ENCODE measurements at places on chromosomes 7 and 10.

- DNase-seq, result no peak
These were observed 119.3 kb downstream of the CALN1 start for GRCh38 chr7:72292794-72293193.

DNA sequence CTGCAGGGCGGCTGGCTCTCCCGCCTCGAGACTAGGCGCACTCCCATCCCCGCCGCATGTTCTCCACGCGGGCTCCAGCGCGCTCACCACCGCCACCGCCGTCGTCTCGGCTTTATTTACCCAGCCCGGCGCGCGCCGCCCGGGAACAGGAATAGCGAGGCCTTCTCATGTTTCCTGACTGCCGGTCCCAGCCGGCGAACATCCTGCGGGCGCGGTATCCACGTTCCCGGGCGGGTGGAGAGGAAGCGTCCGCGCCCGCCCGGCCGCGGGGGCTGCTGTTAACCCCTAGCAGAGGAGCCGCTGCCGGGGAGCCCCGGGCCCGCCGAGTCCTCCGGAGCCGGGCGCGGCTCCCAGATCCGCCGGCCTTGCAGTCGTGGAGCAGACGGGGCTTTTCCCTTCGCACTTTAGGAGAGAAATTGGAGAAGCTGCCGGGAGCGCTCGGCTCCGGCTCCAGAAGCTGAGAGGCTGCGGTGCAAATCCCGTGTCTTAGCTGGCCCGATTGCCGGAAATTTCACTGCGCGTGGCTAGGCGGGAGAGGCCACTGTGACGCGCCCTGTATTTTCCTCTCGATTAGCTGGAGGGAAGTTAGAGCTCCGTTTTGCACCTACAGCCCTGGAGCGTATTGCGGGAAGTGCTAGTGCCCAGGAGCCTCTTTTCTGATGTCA lies at the start of gene MKX:
Gene MKX, minus strand, starts transcription at position 88 of the 665 bp plus-strand sequence. CDS start 2,404 bp downstream, outside the sequence.
- DNase-seq, result no peak

GRCh38 chr10:33248638-33249037 lies 85.8 kb downstream of the NRP1 start:
- no peak for DNase-seq

GRCh38 chr10:82194419-82194818 lies 319.4 kb downstream of the NRG3 start:
- DNase-seq, result no peak

- DNase-seq, result no peak
These were observed 28.6 kb upstream of the DLG5 start for GRCh38 chr10:77955136-77955535.

DNA sequence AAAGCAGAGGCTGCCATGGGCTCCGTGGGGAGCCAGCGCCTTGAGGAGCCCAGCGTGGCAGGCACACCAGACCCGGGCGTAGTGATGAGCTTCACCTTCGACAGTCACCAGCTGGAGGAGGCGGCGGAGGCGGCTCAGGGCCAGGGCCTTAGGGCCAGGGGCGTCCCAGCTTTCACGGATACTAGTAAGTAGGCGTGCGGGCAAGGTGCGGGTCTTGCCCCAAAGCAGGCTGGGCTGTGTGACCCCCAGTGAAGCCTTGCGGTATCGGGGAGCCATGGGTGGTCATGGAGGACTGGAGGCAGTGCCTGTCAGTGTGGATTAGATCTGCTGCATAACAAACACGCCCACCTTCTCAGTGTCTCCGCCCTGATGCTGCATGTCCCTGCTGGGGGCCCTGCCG lies 5.1 kb downstream of the SLC29A4 start:
- DNase-seq, result no peak

DNA sequence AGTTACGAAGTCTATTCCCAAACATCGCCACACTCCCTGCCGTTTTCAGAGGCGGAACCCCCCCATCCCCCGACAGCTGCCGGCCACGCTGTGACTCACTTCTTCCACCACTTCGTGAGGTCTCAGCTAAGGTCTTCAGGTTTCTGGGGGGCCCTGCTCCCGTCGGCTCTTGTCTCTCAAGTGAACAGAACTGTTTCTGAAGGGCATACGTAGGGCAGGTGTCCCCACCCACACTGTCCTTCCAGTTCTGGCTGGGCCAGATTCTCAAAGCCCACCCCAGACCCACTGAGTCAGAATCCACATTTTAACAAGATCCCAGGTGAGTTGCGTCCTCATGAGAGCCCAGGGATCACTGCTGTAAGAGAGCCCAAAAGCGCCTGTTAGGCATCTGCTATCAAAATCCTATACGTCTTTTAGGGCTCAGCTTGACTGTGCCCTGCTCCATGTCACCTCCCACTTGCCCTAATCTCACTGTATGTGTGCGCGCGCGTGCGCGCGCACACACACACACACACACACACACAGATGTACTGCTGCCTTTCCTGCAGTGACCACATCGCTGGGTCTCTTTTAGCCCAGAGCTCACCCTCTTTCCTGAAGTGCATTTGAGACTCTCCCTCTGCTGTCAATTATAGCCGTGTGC lies 78.8 kb downstream of the PROSER2 start:
- no peak for DNase-seq

DNA sequence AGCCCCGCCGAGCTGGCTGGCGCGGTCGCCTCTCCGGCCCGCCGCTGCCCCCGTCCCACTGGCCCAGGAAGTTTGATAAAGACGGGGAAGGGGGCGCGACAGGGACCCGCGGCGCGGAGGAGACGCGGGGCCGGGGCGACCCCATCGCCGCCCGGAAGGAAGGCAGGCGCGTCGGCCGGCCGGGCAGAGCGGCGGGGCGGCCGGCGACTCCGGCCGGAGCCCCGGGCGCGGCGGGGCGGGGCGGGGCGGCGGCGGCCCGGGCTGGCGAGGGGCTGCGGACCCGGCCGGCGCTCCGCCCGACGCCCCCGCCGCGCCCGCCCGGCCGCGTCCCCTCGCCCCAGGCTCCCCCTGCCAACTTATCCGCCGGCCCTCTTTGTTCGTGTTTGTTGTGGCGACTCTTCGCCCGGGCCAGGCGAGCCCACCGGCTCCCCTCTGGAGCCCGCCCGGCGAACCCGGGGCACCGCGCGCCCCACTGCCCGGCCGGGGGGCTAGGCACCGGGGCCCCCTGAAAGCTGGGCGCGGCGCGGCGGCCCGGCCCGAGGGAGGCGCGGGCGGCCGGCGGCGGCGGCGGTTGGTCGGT lies 571 bp downstream of the KDM7A start:
- DNase-seq, result no peak

DNA sequence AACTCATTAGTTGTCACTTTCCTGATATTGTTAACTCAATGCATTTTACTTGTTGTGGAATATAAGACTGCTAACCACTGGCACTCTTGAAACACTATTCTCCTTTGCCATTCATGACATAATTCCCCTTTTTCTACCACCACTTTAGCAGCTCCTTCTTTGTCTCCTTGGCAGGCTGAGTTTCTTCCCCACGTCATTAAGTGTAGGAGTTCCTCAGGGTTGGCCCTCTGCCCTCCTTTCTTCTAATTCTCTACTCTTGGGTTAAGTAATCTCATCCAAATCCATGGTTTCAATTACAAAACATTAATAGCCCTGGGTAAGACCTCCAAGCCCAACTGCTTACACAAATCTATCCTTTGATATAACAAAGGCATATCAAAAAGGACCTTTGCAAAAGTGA lies 175.1 kb downstream of the HGF start:
- peak; percentile 72 for DNase-seq

DNA sequence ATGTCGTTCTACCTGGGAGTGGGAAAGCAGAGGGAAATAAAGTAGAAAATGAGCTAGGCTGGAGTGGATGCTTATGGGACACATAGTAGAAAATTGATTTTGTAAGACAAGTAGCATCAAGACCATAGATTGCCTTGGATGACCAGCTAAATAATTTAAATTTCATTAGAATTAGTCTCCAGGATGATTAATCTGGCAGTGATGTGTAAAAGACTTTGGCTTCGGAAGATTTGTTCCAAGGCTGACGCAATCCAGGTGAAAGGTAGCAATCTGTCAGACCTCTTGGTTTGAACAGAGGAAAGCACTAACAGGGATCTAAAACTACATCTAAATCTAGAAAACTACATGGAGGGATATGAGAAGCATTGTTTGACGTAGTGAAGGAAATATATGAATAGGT lies 236.5 kb downstream of the ARL4A start:
- DNase-seq, result peak; percentile 14

GRCh38 chr7:24075426-24075810 lies 208.6 kb upstream of the NPY start:
- DNase-seq, result no peak

DNA sequence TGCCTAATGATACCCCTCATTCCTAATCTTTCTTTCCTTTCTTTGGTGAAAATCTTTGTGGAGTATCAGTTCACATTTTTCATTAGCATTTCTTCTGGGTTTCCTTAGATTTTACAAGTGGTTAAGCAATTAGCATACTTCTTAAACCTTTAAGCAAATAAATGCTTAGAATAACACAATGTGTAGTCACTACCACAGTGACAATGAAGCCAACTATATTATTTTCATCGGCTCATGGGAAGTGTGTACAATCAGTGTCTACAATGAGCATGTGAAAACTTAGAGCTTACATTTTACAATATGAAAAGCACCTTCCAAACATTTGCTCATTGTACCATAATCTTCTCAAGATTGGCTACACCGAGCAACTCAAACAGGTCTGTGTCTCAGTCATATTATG lies 176.2 kb upstream of the PLXNA4 start:
- no peak for DNase-seq

GRCh38 chr7:39353615-39354376 lies 212.4 kb upstream of the YAE1 start:
- no peak for DNase-seq

DNA sequence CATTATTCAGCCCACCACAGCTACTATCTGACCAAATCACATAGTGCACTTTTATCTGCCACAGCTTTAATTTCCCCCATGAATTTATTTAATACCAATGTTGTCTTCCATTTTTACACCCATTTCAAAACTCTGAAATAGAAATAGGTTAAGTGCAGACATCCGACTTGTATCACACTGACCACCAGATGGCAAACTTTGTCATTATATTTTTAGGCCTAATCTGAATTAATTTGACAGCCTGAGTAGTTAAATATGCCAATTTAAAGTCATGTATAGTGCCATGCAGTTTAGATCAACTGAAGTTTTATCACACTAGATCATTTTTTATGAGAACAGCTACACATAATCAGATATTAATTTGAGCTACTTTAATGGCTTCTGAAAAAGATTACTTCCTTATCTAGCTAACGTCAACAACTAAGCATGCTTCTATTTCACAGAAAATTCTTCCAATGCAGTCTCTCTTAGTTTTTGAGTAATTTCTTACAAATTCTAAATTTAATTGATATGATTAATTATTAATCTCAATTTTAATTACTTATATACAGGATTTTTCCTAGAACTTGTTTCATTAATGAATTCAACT lies 566.4 kb downstream of the GFRA1 start:
- DNase-seq, result peak; percentile 18

DNA sequence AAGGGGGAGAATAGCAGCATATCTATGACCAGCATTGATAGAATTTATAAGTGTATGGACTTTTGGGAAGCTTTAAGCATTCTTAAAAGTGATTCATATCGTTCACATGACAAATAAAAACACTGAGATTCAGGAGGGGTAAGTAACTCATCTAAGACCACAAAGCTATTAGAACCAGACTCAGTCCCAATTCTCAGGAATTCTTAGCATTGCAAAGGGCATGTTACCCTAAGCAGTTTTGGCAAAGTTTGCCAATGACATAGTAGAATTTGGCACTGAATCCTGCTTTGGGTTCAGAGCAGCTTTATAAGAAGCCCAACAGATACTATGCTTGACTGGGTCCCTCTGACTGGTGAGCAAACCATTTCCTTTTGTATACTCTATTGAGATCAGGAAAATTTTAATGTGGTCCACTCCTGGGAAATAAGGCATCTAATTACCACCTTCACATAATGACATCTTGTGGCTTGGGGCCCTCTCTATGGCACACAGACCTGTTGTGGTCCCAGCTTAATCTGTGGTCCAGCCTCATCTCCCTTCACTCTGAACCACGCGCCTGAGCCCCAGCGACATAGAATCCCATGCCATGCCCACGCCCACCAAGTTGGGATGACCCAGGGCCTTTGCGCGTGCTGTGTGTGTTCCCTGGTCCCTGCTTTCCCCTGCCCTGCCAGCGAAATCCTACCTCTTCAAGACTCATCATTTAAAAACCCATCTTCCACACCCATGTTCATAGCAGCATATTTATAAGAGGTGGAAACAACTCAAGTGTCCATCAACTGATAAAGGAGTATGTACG lies 37.5 kb upstream of the DOCK1 start:
- DNase-seq, result peak; percentile 91

DNA sequence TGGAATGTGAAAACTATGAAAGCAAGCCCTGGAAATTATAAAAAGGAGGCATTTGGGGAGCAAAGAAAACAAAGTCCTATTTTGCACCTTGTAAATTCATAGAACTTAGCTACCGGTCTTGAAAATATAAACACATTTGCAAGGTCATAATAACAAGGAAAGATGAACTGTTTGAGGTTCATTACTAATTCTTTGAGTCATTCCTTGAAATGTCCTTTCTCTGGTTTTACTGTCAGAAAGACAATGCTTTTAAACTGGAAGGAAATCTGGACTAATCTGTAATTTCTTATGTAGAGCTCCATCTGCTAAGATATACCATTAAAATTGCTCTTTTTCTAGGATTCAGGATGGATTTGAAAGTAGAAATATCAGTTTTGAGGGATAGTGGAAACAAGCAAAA lies 1.4 kb downstream of the ERLIN1 start:
- no peak for DNase-seq

- no peak for DNase-seq
These were observed 718.2 kb downstream of the LRMDA start for GRCh38 chr10:76149602-76150138.

GRCh38 chr7:92698237-92698841 lies 108.1 kb upstream of the FAM133B start:
- DNase-seq, result peak; percentile 68

- DNase-seq, result no peak
These were observed 23.0 kb upstream of the AFAP1L2 start for GRCh38 chr10:114427124-114427852.

DNA sequence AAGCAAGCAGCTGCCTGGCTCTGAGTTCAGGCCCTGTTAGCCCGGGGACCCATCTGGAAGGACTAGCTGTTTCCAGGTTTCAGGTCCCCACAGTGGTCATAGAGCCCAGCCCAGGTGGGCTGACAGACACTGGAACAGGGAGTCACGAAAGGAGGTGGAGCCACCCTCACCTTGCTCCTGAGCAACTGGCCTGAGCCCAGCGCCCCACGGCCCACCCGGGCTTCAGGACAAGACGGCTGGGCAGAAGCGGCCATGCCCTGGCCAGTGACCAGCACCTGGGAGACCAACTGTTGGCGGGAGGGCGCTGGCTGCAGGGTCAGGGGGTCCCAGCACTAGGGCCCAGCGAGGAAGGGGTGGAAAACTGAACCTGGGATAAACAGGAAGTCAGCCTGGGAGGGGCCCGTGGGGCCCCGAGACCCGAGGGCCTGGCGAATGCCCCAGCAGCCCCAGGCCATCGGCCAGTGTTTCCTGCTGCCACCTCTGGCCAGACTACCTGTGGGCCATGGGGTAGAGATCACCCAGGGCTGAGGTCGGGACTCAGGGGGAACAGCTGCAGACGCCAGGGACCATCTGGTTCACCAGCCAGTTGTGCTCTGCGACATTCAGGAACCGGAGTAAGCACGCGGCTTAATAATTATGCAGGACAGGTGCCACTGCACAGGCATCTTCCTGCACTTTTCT lies 282.1 kb upstream of the PPP2R2D start:
- no peak for DNase-seq

All from fibroblast of the conjunctiva (primary cell).